ENCODE measurements at places on chromosomes 7 and 10.

DNA sequence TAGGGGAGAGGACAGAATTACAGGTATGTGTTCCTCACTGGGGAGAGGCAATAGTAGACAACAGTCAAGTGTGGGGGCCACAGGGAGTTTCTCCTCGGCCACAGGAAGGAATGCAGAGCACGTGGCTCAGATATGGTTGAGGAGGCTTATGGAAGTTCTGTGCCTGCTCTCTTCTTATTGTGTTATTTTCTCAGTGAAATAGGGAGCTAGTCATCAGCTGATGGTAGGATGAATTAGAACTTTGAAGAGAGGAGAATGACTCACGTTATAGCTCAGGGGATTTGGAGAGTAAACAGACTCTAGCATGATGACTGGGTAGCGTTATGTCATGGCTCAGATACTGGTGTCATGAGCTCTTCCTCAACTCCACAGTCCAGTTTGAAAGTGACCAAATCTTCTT is 308.3 kb upstream of the IGFBP3 start:
- DNase-seq, result no peak

DNA sequence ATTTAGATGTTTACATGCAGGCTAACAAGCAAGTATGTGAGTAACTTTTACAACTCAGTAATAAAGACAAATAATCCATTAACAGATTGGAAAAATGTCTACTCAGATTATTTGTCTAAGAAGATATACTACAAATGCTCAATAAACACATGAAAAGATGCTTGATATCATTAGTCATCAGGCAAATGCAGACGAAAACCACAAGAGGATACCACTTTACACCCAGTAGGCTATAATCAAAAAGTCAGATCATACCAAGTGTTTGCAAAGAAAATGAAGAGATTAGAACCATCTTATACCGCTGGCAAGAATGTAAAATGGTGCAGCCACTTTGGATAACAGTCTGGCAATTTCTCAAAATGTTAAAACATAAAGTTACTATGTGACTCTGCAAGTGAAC is 84.1 kb downstream of the MALSU1 start:
- no peak for DNase-seq

DNA sequence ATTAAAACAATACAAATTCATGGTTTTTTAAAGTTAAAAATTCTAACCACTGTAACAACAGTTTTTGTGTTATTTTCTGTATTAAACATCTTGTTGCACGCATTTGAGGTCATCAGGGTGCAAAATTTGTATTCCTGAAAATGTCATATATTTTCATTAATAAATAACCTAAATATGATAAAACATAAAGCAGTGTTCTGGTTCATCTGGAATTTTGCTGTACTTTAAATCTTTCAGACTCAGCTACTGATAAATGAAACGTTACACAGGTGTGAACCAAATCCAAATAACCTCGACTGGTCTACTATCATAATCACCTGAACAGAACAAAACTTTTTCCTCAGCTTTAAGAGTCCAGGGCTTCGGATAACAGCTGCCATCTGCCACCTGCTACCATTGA is 6.9 kb downstream of the IFIT2 start:
- DNase-seq, result no peak

- DNase-seq, result no peak
These were observed 125.7 kb downstream of the FOXP2 start for GRCh38 chr7:114540291-114540690.

- DNase-seq, result peak; percentile 67
These were observed 154.8 kb upstream of the COBL start for GRCh38 chr7:51471210-51471980.

DNA sequence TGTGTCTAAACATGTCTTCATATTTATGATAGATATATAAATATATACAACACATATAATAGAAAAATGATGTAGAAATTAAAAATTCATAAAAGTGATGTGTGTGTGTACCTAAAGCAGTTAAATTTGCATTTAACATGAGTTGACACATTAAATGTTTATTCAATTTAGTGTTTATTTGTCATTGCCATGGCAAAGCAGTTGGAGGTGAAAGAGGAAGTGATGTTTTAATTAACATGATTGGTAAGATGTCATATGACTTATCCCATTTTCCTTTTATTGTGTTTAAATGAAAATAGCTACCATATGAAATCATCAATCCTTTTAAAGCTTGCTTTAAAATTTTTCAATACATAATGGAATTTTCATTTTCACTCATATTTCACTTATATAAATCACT is 452.6 kb downstream of the SUGCT start:
- DNase-seq, result no peak

GRCh38 chr7:128056901-128057300 is 25.7 kb upstream of the LRRC4 start:
- DNase-seq, result no peak

- no peak for DNase-seq
These were observed 281.7 kb downstream of the PHTF2 start for GRCh38 chr7:78080241-78080640.

Measured in putamen (tissue), 1 donor.